ENCODE measurements at places on chromosomes 6 and 20.

- DNase-seq: no peak
These were observed 96.7 kb upstream of the LAMP5 start for GRCh38 chr20:9417665-9418064.

GRCh38 chr20:33672426-33673113 is 1.7 kb downstream of the NECAB3 start:
- DNase-seq: no peak

- DNase-seq: no peak
These were observed 360.2 kb downstream of the PREX1 start for GRCh38 chr20:48467622-48468021.

- no peak for DNase-seq
These were observed 51.9 kb upstream of the NFATC2 start for GRCh38 chr20:51594236-51595057.

DNA sequence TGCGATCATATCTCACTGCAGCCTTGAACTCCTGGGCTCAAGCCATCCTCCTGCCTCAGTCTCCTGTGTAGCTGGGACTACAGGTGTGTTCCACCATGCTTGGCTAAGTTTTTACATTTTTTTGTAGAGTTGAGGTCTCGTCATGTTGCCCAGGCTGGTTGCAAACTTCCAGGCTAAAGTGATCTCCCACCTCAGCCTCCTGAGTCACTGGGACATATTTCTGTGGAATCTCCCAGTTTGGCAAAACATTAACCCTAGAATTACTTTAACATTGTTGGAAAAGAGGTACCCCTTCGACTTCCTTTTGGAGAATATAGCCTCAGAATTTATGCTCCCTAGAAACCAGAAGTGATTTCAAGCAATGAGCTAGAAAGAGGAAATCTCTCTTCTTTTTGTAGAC is 57.2 kb downstream of the SHLD1 start:
- DNase-seq: no peak

Measured in NCI-H2081 treated with DMSO at 0.1 percent for 48 hours (cell line).